Effector memory CD4-positive, alpha-beta T cell (primary cell): ENCODE measurements at places on chromosomes 5 and 9.

- DNase-seq = no peak
These were observed 25.5 kb downstream of the ADAM19 start for GRCh38 chr5:157549954-157550549.

- DNase-seq = no peak
These were observed 76.8 kb downstream of the ISOC1 start for GRCh38 chr5:129171194-129171944.

GRCh38 chr9:77543131-77543822 is 104.8 kb downstream of the GNA14 start:
- no peak for DNase-seq

DNA sequence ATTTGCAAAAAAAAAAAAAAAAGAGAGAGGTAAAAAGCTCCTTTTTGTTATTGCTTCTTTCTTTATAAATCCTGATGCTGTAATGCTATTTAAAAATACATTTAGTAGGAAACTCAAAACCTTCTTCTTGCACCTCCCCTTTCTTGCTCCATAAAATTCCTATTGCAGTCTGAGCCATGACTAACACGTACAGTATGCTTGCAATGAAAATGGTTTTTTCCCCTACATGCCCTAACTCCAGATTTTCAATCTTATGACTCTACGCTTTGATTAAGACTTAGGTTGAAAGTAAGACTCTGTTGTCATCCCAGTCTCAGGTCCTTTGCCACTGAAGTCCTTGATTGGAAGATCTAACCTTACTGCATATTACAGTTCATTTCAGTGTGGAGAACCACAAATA is 23.9 kb downstream of the FGF10 start:
- DNase-seq = no peak

DNA sequence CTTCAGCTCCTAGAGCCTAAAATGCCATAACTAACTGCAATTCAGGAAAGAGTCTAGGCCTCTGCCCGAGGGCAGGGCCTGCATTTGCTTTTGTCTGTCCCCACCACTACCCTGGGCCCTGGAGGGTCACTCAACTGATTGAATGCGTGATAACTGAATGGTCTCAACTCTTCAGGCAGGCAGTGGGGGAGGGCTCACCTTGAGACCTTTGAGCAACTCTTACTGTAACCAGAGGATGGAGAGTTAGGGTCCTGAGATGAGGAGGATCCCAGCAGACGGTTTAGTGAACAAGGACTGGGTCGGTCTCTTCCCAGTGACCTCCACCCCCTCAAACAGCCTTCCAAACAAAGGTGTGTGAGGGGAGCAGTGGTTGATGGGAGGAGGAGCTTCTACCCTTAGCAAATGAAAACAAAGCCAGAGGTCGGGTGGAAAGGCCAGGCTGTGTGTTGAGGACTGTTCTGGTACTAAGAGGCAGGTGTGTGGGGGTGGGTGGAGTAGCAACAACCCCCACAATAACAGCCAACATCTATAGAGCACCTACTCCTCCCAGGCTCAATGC is 59.4 kb downstream of the CXXC5 start:
- no peak for DNase-seq

DNA sequence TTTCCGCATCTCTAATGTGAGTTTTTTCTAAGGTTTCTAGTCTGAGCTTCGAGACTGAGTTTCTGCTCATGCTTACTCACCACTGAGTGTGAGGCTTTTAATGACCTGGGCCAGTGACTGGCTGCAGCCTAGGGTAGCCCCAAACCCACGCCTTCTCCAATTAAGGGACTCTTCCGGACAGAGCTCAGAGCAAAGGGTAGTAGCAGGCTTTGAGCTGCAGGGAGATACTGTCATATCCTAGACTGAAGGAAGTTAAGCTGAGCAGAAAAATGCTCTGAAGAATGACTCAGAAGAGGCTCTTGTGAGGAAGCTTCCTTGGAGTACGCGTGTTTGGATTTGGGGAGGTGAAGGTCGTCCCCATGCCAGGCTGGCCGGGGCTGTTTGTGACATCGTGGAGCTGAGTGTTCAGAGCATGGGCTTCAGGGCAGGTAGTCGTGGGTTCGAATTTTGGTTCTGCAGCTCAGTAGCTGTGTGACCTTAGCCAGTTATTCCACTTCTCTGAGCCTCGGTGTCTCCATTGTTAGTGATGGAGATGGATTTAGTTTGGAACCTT is 3.5 kb downstream of the USP20 start:
- DNase-seq = no peak

- peak; percentile 66 for DNase-seq
These were observed at the start of gene ERGIC1 for GRCh38 chr5:172833686-172834414. Gene ERGIC1 (plus strand): TSS chr5:172834251. CDS start chr5:172834414, 163 bp downstream.

DNA sequence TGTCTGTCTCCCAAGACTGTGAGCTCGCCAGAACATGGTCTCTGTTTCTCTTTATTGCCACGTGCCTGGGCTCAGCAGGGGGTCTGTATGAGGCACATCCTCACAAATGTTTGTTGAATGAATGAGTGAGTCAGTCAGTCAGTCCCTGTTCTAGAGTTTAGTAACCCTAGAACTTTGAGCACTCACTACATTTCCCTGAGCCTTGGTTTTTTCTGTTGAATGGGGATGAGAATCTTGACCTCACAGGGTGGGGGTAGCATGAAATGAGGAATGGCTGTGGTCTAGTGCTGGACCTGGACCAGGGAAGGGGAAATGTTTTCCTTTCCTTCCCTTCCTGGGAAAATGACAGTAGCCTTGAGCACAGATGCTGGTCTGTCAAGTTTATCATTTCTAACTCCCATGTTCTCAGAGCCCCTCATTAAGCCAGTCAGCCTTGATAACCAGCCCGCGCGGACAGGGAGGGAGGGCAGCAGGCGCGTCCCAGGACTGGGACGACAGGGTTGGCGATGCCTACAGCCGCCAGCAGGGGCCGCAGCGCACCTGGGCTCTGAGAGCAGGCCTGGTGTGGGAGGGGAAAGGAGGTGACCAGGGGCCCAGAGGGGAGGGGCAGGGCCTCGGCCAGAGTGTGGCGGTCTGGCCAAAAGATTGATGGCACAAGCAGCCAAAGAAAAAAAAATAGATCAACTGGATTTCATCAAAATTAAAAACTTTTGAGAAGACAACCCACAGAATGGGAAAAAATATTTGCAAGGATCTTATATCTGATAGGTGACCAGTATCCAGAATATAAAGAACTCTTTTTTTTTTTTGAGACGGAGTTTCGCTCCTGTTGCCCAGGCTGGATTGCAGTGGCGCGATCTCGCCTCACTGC is 24.1 kb upstream of the WNK2 start:
- DNase-seq = peak; percentile 38

DNA sequence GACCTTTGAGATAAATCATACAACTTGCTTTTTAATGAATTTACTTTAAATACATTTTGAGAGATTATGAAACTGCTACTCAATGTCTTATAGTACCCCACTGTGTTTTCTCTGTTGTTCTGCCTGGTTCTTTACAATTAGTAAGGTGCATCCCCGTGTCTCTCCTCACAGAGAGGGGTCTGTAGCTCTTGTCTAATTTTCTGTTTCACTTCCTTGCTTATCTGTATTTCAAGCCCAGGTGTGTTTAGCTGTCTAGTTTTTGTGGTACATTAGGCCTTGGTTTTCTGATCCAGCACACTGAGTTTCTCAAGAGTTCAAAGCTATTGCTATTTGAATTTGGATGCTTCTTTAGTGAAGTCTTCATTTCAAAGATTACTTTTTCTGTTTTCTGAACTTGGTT is 105.1 kb downstream of the MAST4 start:
- DNase-seq = no peak

GRCh38 chr9:129701549-129701948 is 36.1 kb downstream of the PRRX2 start:
- no peak for DNase-seq

- DNase-seq = no peak
These were observed 135.6 kb upstream of the SMARCA2 start for GRCh38 chr9:1879501-1879900.

- no peak for DNase-seq
These were observed 347.2 kb upstream of the CD180 start for GRCh38 chr5:67543720-67544270.

GRCh38 chr9:87630846-87631245 is 95.1 kb upstream of the CTSL start:
- DNase-seq = no peak

GRCh38 chr5:177222269-177222668 is 81.2 kb downstream of the RAB24 start:
- no peak for DNase-seq

DNA sequence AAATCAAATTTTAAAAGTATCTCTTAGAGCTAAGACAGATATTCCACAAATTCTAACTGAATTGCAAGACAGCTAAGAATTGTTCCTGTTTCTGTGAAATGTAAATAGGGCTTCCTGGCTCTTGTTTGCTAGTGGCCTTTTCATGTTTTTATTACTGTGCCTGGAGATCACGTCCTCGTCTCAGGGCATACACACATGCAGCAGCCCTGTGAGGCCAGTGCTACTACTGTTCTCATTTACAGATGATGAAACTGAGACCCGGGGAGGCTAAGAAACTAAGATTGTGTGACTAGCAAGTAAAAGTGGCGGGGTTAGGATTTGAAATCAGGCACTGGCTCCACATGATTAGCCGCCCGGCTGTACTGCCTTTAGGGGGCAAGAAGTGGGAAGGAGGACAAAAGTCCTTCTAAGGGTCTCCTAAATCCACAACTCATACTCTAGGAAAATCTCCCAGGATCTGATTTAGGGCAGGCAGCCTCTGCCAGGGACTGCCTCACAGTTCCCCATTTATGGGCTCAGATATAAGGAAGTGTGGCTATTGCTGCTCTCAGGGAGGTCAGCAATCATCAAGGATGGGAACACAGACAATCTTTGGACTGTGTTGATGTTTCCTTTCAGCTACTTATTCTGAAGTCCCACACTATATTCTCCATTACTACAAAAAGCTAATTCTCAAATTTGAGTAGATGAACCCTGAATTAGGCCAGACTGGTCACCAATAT is 7.9 kb downstream of the PRUNE2 start:
- no peak for DNase-seq

- DNase-seq = no peak
These were observed 263.9 kb downstream of the SPOCK1 start for GRCh38 chr5:137234973-137235943.

GRCh38 chr5:135071311-135071710 is 37.3 kb upstream of the PITX1 start:
- no peak for DNase-seq

DNA sequence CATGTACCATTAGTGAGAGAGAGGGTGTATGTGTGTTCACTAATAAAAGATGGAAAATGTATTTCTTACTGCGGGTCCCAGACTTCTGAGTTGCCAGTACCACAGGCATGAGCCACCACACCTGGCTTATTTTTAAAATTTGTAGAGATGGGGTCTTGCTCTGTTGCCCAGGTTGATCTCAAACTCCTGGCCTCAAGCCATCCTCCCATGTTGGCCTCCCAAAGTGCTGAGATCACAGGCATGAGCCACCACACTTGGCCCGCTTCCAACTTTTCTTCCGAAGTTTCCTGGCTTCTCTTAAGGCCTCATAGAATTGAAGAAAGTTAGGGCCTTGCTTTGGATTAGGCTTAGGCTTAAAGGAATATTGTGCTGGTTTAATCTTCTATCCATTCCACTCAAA is 40.4 kb upstream of the F2RL2 start:
- DNase-seq = no peak

- DNase-seq = no peak
These were observed 26.0 kb upstream of the DMRT2 start for GRCh38 chr9:1024112-1024511.

DNA sequence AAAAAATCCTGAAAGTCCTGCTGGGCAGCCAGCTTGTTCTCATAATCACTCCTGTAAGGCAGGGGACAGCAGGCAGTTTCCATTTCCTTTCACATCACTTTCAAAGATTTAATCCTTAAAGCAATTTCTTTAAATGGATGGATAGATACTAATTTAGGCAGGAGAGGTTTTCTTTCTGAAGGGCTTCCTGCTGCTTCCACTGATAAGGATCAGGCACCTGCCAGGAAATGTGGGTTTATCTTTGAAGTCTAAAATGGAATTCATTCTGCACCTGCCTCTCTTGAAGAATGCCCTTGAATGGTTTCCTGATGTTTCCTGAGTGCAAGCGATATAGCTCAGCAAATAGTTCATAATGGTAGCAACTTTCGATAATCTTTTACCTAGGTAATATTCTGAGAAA is 64.5 kb downstream of the STARD4 start:
- DNase-seq = no peak

DNA sequence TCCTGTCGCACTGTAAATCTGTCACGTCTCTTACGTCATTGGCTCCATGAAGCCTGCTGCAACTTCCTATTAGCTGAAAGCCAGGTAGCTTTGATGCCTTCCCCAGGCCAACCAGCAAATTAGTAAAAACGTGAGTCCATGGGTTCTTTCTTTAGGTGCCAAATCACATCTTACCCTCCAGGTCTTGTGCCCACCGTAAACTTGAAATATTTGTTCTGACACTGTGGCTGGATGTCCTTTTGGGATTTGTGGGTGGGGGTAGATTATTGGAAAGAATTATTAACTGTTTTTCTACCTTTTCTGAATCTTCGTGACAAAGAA is 172.8 kb downstream of the NR3C1 start:
- DNase-seq = no peak

GRCh38 chr5:141915881-141916336 is 7.8 kb upstream of the DELE1 start:
- no peak for DNase-seq

DNA sequence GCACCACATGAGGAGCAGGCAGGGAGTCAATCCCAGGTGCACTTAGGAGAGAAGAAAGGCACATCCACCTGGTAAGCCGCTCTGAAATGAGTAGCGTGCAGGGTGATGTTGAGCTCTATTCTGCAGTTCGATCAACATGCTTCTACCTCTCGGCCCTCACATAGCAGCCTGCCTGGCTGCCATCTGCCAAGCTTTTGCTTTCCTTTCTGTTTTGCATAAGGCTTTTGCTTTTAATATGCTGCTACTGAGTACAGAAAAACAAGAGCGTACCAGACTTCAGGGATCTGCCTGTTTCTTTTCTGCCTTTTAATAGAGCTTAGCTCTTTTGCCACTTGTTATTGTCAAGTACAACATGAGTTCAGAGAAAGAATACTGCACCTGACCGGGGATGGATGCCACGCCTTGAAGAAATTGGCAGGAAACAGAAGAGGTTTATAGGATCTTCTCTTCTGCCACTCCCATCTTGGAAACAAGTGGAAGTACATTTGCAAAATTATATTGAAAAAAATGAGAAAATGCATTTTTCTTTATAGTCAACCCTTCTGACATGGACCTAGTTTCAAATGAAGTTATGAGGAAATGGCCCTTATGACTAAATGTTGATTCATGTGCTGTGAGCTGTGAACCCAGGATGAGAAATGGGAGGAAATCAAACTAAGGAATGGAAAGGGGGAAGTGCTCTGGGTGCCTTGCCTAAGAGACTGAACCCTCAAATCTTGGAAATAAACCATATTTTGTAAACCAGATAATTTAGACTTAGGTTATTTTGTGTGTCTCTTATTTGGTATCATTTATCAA is 4.0 kb upstream of the FCHO2 start:
- no peak for DNase-seq

DNA sequence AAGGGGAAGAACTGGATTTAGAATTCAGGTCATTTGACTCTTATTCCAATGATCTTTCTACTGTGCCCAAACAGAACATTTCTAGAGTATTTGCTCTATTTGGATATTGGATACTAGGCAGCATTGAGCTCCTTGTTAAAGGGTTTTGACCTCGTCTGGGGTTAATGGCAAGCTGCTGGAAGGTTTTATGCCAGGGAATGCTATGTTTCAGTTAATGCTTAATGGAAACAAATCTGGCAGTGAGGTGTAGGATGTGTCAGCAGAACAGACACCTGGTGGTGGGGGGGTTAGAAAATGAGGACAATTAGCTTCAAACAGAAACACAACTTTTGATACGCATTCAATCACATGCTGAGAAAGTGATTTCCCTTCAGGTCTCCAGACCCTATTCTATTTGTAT is 51.5 kb downstream of the AGXT2 start:
- DNase-seq = no peak

- no peak for DNase-seq
These were observed 468.9 kb downstream of the ACTL7B start for GRCh38 chr9:108386859-108387384.
